RCC 7860 (cell line): ENCODE measurements at places on chromosomes 12 and 14.

GRCh38 chr12:105761075-105761474 lies 377.7 kb downstream of the NUAK1 start:
- DNase-seq = no peak

GRCh38 chr12:72141381-72141780 lies 130.8 kb upstream of the TRHDE start:
- no peak for DNase-seq

- no peak for DNase-seq
Measured at GRCh38 chr12:124410354-124411175, 115.7 kb downstream of the RFLNA start.

DNA sequence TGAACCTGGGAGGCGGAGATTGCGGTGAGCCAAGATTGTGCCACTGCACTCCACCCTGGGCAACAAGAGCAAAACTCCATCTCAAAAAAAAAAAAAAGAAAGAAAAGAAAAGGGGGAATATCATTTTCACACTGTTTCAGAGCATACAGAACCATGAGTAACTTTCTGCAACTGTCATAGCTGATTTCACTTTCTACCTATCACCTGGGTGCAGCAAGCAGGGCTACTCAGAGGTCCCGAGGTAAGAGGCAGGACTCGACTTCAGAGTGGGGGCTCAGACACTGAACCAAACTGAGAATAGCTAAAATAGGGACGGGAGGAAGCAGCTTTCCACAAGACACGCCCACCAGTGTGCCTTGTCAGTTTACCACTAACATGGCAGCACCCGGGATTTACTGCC lies 29.8 kb downstream of the OR10P1 start:
- DNase-seq = no peak

GRCh38 chr14:94366146-94366915 lies 22.1 kb downstream of the SERPINA1 start:
- DNase-seq = no peak

GRCh38 chr14:63852271-63852816 lies 460 bp upstream of the SYNE2 start:
- no peak for DNase-seq

GRCh38 chr14:51581017-51581881 lies 70.5 kb upstream of the FRMD6 start:
- DNase-seq = peak; percentile 55

- DNase-seq = no peak
Measured at GRCh38 chr14:31590206-31590605, 29.0 kb downstream of the NUBPL start.

- DNase-seq = no peak
Measured at GRCh38 chr14:37709419-37710195, 114.2 kb downstream of the TTC6 start.

- no peak for DNase-seq
Measured at GRCh38 chr14:25215607-25216006, 165.7 kb upstream of the STXBP6 start.

DNA sequence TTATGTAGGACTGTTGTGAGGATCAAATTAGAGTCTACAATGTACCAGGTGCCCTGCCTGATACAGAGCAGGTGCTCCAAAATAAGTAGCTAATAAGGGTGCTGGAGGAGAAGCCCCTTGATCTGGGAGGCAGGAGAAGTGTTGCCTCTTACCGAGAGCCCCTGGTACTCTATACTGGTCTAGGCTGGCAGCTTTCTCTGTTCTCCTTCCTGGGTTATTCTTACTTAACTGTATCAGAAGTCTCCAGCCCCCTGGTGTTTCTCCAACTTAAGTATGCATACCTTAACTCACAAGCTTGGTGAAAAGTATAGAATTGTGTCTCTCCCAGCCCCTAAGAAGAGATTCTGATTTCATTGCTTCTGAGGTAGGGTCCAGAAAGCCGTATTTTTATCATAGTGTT lies 254.9 kb downstream of the LRIG3 start:
- DNase-seq = no peak

DNA sequence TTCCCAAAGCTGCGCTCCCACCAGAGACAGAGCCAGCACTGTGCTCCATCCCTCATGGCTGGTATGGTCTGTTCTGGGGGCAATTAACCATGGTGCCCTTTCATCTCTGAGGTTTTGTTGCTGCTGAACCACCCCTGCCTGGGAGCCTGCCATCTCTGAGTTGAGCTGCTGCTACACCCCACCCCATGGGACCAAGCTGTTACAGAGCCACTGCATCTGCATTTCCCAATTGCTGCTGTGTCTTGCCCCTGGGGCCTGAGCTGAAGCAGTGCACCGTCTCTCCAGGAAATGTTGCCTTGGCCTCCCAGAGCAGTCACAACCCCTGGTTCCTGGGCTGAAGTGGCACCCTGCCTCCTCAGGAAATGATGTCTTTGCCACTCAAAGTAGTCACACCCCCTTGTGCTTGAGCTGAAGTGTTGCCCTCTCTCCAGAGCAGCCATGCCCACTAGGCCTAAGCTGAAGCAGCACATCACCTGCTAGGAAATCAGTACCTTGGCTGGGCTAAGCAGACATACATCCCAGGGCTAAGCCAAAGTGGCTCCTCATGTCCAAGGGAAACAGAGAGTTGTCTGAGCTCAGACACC lies 140.3 kb downstream of the RERGL start:
- DNase-seq = no peak

- DNase-seq = no peak
Measured at GRCh38 chr12:107780298-107780697, 5.8 kb downstream of the ASCL4 start.

DNA sequence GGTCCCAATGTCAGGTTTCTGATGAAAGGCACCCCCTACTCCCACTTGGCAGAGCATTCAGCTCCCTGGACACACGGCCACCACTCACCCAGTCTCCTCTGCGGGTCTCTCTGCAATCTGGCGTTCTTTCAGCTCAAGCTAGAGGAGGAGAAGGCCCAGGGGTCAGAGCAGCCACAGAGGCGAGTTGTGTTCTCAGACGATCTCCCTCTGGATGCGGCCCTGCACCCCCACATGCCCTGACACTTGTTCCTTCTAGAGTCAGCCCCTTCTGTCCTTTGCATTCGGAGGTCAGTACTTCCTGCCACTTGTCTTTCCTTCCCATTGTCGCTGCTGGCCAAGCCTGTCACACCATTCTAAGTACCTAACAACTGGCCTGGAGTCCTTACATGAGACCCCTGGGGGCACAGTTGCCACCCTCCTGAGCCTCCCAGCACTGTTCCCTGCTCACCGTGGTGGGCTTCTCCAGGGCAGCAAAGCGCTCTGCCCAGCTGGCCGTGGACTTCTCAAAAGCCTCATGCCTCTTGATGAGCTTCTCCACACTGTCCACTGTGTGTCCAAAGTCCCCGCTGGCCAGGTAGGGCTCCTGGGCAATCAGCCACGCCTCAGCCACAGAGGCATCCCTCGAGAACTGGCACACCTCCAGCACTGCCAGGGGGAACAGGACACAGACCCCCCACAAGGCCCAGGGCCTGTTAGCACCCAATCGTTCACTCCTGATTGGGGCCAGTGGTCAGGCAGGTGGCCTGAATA lies 63.2 kb downstream of the PLEKHG3 start:
- no peak for DNase-seq

DNA sequence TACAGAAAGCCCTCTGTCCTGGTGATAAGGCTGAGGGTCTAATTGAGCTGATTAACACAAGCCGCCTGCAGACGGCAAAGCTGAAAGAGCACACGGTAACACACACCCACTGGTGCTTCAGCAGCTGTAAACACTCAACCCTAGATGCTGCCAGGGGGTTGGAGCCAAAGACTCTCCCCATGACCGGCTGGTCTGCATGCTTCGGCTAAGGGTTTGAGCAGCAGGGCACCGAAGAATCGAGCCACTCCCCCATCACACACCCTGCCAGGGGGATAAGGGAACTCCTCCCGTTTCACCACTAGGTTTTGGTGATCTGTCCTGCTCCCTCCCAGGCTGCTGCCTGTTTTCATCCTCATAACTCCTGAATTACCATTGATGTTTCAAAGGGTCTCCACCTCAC lies 141.0 kb upstream of the OVCH1 start:
- DNase-seq = no peak

DNA sequence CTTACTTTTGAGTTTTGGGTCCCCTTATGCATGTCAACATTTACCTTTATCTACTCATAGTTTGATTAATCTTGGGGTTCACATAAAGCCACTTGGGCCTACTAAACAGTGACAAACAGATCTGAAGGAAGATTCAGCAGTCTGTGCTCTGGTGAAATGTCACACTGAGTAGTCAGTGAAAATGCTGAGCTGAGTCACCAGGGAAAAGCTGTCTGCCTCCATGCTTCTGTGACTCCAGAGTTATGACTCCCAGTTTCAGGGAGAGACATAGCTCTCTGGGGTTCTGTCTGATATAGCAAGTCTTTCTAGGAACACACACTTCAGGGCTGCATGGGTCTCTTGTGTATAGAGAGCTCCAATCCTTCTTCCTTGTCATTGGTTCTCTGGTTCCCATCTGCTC lies 406.3 kb upstream of the FAR2 start:
- peak; percentile 49 for DNase-seq

GRCh38 chr14:68789821-68790643 lies 2.8 kb downstream of the ZFP36L1 start:
- DNase-seq = peak; percentile 17

GRCh38 chr12:131153956-131154355 lies 200.2 kb downstream of the ADGRD1 start:
- no peak for DNase-seq

GRCh38 chr14:89386212-89386886 lies 30.7 kb downstream of the FOXN3 start:
- no peak for DNase-seq

DNA sequence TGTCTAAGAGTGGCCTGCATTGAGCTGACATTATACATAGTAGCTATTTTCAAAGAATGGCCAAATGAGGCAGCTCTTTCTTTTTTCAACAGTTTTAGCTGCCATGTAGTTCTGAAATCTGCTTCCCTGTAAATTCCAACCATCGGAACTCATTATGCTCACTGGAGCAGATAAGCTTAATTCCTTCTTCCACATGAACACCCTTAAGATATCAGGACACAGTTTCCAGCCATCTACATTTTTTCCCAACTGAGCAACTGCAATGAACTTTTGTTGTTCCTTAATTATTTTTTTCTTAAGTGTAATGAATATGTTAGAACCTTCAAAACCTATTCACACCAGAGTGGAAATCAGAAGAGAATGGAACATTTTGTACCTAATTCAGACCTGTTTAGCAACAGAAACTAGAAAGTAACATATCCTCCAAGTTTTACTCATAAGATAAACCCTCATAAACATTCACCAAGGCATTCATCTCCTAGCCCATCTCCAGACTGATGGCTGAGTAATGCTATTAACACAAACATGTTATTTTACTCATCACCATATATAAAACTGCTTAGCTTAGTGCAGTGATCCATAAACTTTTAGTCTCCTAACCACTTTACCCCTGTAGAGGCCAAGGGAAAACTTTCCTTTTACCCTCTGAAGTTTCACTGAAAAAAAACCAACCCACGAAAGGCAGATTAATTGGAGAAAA lies 296.1 kb upstream of the SYT1 start:
- DNase-seq = peak; percentile 26

GRCh38 chr14:23070262-23071129 lies 13.2 kb upstream of the CDH24 start:
- DNase-seq = no peak
